ENCODE measurements at places on chromosomes 6 and 20.

DNA sequence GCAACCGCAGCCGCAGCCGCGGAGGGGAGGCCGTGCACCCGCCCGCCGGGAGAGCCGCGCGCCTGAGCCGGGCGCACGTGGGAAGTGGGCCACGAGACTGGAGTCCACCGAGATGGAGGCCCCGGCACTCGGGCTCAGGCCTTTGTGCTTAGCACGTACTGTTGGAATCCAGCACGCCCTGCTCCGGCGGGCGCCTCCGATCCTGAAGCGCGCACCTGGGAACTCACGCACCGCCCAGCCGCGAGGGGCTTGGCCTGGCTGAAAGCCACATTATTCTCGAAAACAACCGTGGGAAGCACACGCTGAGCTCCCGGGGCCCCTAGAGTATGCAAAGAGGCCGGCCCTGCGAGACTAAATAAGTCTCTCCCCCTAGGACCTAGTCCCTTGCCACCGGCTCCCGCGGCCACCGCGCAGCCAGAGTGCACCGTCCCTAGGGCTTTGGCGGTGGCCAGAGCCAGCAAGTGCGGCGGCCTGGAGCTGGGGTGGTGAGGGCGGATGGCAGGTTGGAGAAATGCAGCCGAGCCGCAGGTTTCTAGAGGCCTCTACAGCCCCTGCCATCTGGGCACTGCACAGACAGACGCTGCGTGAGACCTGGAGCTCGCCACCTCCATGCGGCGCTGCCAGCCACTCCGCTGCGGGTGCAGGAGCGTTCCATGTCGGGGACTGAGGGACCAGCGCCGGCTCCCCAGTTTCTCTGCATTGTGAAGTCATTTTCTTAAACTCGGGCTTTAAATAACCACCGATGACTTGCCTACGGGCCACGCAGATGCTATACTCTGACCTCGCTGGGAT is 42.0 kb upstream of the LY86 start:
- peak; percentile 36 for DNase-seq

GRCh38 chr6:186340-186965 is 105.8 kb upstream of the DUSP22 start:
- no peak for DNase-seq

GRCh38 chr6:138873191-138873590 is 77.3 kb downstream of the ECT2L start:
- DNase-seq = no peak

DNA sequence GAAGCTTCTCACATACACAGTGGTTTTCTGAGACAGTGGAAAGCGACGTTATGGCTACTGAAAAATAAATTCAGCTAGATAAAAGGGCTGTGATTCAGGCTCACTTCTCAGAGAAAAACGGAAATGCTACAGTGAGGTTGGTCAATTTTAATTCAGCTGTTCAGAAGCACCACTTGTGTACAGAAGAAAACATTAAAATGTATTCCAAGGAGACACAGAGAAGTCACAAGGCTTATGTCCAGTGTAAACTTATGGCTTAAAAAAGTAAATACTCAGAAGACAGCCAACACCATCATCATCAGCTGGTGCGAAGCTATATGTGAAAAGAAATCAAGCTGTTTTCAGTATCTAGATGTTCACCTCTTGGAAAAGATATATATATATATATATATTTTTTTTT is 68.6 kb downstream of the ABHD12 start:
- no peak for DNase-seq

- no peak for DNase-seq
These were observed 11.5 kb downstream of the SLC4A11 start for GRCh38 chr20:3227506-3227905.

DNA sequence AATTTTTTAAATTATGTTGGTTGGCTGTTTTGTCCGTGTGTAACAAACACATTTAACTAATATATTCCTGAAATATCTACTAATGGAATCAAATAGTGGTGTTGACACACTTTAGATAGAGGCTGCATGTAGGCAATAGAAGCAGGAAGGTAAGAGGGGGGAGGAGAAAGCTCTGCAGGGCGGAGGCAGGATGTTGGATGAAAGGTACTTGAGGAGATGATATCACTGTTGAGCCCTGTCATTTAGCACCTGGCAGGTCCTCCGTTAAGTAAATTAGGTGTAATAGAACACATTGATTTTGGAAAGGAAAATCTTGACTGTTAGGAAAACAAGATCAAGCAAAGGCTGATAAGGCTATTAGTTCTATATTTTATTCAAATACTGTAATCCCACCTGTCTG is 618.7 kb downstream of the PKHD1 start:
- DNase-seq = no peak

DNA sequence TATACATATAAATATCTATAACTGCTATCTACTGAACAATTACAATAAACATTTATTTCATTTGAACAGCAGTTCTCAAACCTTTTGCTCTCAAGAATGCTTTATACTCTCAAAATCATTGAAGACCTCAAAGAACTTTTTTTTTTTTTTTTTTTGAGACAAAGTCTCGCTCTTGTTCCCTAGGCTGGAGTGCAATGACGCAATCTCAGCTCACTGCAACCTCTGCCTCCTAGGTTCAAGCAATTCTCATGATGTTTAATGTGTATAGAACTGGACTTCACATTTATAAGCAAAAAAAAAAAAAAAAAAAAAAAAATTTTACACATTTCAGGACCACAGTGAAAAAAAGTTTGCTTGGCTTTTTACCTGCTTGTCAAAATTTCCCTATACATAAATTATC is 11.7 kb downstream of the UBE2V1 start:
- DNase-seq = no peak

- no peak for DNase-seq
These were observed 99.7 kb upstream of the ZNF217 start for GRCh38 chr20:53693262-53693871.

DNA sequence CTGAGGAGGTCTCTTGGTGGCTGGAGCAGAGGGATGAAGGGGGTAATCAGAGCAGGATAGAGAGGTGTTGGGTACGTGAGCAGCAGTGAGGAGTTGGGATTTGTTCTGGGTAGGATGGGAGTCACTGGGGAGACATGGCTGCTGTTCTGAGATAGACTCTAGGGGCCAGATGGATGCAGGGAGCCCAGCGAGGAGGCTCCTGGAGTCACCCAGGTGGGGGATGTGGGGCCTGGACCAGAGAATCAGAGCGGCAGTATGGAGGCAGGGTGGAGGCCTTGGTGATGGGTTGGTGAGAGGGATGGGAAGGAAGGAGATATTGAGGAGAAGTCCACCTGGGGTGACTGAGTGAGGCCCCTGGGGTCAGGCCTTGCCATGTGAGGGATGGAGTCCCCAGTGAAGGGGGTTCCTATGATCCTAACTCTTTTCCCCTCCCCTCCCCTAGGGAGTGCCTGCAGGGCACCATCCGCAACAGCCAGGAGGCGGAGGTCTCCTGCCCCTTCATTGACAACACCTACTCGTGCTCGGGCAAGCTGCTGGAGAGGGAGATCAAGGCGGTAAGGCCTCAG is 13.7 kb downstream of the RBCK1 start:
- no peak for DNase-seq

- no peak for DNase-seq
These were observed 42.4 kb downstream of the HAO1 start for GRCh38 chr20:7897781-7898364.

DNA sequence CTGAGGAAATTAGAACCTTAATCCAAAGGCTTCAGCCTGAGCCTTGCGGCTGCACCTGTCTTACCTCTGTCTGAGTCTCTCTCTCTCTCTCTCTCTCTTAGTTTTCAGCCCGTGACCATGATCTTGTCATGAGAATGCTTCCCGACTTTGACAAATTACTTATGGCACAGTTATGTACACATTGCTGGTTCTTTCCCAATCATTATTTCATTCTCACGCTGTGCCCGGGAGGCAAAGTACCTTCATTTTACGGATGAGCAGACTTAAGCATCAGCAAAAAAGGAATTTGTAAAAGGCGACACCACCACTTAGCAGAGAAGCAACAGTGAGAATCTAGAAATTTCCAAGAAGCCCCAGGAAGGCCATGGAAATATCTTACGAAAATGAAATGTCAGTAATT is 54.6 kb downstream of the GMPR start:
- no peak for DNase-seq

GRCh38 chr20:40370800-40371199 is 318.2 kb downstream of the MAFB start:
- no peak for DNase-seq

DNA sequence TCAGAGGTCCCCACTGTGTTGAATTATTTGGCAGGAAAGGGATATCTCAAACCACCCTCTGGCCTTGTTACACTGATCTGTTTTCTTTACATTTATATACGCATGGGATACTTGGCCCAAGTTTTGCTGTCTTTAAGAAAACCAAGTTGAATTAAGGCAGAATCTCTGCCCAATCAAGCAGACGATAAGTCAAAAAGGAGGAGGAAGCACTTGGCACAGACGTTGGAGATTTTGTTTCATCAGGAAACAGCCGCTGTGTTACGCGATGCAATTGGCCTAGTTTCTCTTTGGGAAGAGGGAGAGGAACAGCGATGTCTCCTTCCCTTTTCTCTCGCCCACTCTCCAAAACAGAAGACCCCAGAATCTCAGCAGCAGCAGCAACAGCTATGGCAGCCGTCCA is 20.2 kb upstream of the NAA20 start:
- no peak for DNase-seq

GRCh38 chr6:82363428-82364086 is at the start of gene TPBG:
TSS of gene TPBG (plus strand) at chr6:82363817. CDS start at chr6:82364962, 1,145 bp downstream.
- no peak for DNase-seq

DNA sequence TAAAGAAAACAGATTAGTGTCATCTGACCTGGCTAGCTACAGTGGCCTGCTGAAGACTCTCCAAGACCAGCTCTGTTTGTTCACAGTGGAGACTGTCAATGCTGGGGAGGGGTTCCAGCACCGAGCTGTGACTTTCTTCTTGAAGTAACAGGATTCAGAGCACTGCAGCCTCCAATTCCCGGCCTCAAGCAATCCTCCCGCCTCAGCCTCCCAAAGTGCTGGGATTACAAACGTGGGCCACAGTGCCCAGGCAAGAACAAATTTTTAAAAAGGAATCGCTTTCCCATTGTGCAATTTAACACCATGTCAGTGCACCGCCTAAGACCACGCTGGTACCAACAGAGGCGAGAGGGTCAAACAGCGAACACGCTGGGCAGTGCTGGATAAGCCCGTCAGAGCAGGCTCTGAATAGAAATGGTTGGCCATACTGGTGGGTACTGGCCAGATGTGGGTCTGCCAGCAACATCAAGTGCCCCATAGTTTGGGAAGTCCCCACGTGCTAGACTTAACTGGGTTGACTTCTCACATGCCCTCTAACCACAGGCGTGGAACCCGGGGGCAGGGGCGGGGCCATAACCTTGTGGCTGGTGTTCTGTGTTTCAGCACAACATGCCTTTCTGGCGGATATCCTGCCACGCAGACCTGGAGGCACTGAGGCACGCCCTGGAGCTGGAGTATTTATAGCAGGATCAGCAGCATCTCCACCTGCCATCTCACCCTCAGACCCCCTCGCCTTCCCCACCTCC is 168.9 kb downstream of the ZMYND8 start:
- DNase-seq = no peak

Measured in GM19239 (cell line).